Activated CD4-positive, alpha-beta T cell treated with anti-CD3 and anti-CD28 coated beads, Interleukin-2, amount 50 U/mL, for 48 hours (primary cell): ENCODE measurements at places on chromosomes 3 and 15.
A peak's percentile ranks its signal among the peaks of the same experiment; 100 is the strongest.

GRCh38 chr3:173743516-173743915 is 346.0 kb downstream of the NLGN1 start:
- DNase-seq, result no peak

GRCh38 chr3:25432176-25432720 is 4.2 kb downstream of the RARB start:
- no peak for DNase-seq

DNA sequence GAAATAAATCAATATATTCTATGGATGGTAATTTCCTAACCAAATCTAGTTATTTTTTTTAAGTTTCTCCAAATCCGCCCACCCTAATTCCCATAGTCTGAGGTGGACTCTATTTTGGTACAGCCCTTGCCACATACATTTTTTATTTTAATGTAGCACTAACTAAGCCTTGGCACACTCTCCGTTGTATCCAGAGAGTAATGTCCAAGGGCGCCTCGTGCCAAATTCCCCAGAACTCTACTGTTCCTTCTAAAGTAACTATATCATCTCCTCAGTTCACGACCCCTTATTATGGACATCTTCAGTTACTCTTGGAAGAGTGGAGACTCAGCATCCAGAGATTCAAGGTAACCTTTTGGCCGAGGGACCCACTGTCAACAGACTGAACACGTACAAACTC is 1.3 kb downstream of the VGLL3 start:
- no peak for DNase-seq

DNA sequence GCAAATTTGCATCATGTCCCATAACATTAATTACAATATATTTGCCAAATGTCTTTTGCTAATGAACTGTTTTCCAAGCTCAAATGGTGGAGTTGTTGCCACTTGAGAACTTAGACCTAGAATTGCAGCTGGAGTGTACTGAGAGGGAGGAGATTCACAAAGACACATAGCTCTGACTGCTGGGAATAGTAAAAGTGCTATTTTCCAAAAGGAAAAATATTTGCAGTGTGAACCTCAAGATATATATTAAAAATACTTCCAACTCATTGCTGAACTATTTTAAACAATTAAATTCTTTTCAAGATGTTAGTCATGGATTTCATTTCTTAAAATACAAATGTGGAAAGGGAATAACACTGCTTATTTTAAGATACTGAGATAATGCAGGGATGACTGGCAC is 666.8 kb upstream of the ARPP21 start:
- no peak for DNase-seq

DNA sequence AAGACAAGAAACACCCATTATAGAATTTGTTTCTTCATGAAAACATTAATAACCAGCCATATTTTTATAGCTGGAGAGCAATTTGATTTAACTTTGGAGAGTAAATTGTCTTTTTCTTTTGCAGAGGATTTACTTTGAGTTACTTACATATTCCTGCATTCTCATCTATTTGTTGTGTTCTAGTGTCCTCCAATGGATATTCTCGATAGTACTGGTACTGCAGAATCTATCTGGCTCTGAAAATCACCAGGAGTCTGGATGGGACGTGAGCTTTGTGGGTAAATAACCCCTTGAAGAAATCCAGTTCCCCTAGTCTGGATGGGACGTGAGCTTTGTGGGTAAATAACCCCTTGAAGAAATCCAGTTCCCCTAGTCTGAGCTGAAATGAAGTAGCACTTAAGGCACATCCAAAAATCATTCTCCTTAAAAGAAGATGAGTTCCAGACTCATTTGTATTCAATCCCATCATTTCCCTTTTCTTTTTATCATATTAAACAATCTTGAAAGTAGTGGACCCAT is 294.1 kb upstream of the UBE2E2 start:
- DNase-seq, result no peak

DNA sequence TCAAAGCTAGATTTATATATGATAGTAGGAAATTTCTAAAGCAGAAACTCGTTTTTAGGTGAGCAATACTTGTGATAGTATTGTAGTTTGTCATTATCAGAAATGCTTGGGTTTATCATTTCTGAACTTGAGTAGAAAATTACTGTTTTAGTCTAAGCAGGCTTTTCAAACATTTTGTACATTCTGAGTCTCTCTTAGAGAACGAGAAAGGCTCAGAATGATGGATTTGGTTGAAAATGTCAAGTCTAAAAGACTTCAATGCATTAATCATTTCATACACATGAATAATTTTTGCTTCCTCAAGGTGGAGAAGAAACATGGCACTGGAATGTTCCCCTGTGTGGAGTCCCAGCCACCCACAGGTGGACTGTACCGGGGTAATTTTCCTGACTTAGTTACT is 387.1 kb downstream of the NAALADL2 start:
- DNase-seq, result no peak

DNA sequence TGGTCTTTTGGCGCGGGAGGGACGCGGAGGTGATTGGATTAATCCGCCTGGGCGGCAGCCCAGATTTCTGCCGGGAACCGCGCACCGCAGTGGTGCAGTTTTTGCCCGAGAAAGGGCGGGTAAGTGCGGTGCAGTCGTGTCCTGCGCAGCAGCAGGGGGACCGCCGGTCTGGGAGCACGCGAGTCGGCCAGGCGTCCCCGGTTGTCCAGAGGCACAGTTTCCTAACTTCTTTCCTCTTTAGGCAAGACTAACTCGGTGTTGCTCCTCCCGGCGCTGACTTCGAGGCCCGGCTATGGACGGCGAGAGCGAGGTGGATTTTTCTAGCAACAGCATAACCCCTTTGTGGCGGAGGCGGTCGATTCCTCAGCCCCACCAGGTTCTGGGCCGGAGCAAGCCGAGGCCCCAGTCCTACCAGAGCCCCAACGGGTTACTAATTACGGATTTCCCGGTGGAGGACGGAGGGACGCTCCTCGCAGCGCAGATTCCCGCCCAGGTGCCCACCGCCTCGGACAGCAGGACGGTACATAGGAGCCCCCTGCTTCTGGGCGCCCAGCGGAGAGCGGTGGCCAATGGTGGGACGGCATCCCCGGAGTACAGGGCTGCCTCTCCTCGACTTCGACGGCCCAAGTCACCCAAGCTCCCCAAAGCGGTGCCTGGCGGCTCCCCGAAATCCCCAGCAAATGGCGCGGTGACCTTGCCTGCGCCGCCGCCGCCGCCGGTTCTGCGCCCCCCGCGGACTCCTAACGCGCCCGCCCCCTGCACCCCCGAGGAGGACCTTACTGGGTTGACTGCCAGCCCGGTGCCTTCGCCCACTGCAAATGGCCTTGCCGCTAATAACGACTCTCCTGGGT is 736 bp downstream of the ARHGEF26 start:
- peak; percentile 18 for DNase-seq

DNA sequence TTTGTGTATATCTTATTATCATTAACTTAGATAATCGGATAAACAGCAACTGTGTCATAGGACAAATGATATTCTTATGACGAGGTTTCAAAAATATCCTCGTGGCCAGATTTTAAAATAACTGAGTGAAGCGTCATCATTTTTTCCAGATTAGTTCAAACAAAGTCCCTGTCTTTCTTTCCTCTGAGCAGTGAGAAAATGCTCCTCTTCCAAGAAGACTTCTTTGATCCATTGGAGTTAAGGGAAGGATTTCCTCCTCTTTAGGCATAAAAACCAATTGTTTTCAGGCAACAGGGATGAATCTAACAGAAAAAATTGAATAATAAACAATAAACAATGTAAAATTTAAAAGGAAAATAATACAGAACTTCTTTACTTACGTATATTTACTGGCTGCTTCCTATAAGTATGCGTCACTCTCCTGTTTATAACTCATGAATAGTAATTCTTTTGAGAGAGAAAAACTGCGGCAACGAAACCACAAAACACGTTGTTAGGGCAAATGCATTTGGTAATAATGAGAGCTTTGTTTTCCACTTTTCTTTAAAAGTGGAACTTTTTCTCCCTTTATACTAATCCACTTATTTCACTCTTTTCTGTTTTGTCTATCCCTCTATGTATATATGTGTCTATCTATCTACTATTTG is 419.4 kb upstream of the ONECUT1 start:
- no peak for DNase-seq

DNA sequence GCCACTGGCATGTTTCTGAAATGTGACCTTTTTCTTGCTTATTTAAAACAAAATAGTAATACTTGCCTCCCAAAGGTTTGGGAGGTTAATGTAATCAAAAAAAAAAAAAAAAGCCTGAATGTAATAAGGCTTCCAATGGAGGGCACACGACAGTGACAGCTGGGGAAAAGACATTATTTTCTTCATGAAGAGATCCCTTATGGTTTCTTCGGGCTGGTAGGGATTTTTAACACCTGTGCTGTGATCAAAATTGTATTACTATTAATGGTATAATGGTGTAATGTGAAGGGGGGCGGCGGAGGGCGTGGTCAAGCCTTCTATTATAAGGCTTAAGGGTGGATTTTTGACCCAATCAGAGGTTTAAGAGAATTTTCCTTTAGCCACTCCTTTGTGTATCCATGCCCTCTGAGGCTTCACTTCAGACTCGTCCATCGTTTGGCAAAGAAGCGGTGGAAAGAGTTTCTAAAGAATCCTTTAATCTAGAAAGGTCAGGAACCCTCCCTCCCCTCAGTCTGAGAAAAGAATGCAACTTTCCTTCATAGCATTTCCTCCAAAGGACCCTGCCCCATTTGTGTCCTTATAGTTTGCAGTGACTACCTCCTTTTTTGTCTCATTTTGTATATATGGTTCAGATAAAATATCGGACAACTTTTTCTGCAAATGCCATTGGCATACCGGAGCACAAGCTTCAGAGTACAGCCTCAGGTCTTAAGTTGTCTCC is 89.5 kb upstream of the CHD2 start:
- peak; percentile 77 for DNase-seq

GRCh38 chr15:33055962-33056361 is 138.6 kb downstream of the FMN1 start:
- no peak for DNase-seq

GRCh38 chr15:55784286-55784685 is 41.3 kb upstream of the PRTG start:
- no peak for DNase-seq

DNA sequence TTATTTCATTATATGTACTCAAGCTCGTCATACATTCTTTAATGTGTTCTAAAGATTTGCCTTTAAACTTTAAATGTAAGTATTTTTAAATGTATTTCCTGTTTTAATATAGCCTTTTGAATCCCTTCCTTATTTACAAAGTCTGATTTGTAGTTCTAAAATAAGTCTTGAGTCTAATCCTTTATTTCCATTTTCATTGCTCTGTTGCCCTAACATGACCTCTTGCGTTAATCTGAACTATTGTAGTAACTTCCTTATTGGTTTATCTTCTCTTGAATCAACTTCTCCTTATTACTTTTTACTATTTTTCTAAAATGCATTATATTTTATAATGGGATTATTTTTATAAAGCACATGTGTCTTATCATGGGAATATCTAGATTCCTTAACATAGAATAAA is 24.0 kb downstream of the KNL1 start:
- DNase-seq, result no peak

GRCh38 chr3:129348734-129349133 is 70.1 kb downstream of the HMCES start:
- no peak for DNase-seq

GRCh38 chr3:24259901-24260512 is 234.6 kb downstream of the THRB start:
- DNase-seq, result no peak

DNA sequence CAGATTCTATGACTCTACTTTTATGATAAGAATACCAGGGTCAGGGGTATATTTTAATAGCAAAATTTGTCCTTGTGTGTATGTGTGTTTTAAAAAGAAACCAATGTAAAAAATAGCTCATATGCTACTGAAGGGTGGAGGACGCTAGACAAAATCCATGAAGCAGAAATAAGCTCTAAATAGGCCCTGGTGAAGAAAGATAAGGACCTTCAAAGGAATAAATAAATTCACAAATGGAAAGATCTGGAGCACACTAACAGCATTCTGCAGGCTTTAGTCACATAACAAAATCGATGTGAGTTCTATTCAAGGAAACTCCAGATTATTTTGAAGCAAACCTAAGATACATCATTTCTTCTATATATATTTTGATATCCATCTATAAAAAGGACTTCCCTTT is 27.2 kb upstream of the ATP11B start:
- no peak for DNase-seq

- no peak for DNase-seq
These were observed 1.9 kb downstream of the SCAPER start for GRCh38 chr15:76903251-76903681.

- DNase-seq, result no peak
These were observed 67.0 kb downstream of the DAPK2 start for GRCh38 chr15:63979262-63979793.

- no peak for DNase-seq
These were observed 651 bp downstream of the UBA3 start for GRCh38 chr3:69079269-69080159.

- DNase-seq, result no peak
These were observed 62.7 kb upstream of the CCR4 start for GRCh38 chr3:32888739-32889138.

DNA sequence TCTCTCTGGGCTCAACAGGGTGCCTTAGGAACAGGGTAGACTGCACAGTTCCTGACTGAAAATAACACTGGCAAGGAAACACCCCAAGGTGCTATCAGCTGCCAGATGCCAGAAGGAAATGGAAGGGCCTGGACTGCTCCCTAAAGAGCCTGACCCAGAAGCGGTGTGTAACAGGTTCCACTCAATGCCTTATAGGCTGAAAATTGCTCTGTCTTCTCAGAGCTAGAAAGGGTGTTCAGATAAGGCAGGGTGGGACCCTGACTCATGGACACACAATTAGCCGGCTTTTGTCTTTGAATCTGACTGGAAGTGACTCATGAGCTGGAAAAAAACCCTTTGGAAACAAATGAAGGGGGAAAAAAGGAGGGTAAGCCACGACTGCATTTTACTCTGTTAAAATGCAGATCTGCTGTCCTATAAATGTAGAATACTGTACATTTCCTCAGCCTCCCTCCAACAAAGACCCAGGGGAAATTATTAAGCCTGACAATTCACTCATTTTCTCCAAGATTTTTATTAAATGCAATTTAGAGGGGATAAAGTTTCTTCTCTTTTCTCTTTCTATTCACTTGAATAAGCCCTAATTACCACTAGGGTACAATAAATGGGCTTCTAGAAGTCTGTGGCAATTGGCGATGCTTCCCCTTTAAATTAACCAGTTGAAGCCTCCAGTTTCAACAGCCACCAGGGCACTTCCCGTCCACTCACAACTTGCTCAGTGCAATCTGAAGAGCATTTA is 160.2 kb upstream of the TBL1XR1 start:
- DNase-seq, result no peak

DNA sequence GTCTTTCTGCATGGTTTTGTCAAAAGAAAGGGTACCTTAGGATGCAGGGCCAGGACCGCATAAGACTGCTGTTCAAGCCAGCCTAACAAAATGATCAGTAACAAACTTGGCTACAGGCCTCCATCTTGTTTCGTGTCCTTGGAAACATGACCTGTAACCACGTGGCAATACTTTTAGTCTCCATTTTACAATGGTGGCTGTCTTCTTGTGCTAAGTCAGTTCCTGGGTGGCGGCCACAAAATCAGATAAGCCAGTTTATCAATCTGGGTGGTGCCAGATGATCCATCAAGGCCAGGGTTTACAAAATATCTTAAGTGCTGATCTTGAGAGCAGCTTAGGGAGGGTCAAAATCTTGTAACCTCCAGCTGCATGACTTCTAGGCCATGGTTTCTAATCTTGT is 57.1 kb upstream of the GK5 start:
- DNase-seq, result no peak

GRCh38 chr3:69540706-69541581 is 155.1 kb upstream of the FRMD4B start:
- no peak for DNase-seq

GRCh38 chr3:72116226-72116625 is 331.3 kb upstream of the PROK2 start:
- DNase-seq, result no peak

GRCh38 chr3:171169443-171169842 is 142.9 kb upstream of the SLC2A2 start:
- DNase-seq, result no peak
